Caudate nucleus (tissue), 63 donors: ENCODE measurements at places on chromosomes 13 and 19.

GRCh38 chr19:11814700-11815035, 595 bp downstream of the ZNF440 start:
- no peak for DNase-seq

GRCh38 chr13:49356223-49356622, 87.6 kb downstream of the CAB39L start:
- DNase-seq = no peak

DNA sequence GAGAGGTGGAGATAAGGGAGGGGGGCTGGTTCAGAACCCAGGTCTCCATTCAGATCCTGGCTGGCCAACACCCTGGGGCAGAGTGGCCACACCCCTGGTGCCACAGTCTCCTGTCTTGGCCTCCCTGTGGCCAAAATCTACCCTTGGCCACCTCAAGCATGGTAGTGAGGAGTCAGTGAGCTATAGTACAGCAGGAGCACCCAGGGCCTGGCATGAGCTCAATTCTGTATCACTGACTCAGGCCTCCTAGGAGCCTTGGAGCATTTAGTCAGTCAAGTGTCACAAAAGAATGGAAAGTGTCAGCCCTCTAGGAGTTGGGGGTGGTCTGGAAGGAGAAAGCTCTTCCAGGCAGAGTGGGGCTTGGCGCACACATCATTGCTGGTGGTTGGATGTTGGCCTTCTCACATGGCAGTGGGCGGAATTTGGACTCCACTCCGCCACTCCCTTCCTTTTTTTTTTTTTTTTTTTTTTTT, 6.6 kb upstream of the CD79A start:
- no peak for DNase-seq

DNA sequence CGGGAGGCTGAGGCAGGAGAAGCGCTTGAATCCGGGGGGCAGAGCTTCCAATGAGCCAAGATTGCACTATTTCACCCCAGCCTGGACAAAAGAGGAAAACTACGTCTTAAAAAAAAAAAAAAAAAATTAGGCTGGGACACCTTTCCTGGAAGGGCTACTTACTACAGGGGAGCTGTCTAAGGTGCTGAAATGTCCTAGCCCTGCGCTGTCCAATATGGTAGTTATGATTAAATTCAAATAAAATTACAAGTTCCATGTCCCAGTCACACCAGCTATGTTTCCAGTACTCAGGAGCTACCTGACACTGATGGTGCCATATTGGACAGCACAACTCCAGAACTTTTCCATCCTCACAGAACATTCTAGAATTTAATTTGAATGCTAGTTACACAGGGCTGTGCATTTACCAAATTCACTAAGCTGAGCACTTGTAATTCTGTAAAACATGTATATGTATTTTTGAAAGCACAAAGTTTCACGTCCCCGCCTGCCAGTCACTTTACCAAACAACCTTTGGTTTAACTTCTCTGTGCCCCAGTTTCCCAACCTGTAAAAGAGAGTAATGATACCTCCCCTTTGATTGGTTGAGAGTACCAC, 9.2 kb upstream of the ZSCAN22 start:
- no peak for DNase-seq

DNA sequence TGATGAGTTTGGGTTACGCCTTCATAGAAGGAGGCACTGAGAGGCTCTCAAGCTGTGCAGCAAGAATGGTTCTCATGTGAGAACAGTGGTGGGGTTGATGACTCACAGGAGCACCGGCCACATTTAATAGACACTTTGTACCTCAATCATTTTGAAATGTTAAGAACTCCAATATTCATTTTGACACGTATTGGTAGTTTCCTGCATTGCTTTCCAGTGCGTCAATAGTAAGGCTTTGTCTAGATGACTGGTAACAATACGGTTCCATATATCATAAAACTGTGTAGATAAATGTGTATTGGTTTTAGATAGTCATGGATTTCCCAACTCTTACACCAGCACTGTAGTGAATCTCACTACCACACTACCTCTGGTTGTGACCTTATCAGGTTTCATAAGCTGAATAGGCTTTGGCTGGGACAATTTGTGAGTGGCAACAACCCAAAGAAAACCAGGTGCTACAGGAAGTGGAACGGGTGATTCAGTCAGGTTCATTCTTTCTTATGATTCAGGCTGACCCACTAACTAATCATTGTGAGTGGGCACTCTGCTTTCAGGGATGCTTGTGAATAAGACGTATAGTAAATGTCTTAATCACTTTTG, 362.6 kb downstream of the KLF5 start:
- no peak for DNase-seq

DNA sequence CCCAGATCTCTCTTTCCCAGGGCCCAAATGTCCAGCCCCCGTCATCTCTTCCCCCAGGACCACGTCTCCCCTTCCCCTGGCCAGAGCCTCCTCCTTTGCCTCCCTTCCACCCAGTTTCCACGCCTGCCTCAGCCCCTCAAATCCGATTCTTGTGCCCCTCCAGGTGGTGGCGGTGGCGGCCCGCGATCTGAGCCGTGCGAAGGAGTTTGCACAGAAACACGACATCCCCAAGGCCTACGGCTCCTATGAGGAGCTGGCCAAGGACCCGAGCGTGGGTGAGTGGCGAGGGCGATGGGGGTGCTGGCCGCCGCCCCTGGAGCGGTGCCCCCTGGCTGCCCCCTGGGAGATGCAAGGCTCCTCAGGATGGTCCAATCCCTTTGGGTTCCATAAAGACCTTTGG, 1.3 kb downstream of the DHDH start:
- DNase-seq = no peak

DNA sequence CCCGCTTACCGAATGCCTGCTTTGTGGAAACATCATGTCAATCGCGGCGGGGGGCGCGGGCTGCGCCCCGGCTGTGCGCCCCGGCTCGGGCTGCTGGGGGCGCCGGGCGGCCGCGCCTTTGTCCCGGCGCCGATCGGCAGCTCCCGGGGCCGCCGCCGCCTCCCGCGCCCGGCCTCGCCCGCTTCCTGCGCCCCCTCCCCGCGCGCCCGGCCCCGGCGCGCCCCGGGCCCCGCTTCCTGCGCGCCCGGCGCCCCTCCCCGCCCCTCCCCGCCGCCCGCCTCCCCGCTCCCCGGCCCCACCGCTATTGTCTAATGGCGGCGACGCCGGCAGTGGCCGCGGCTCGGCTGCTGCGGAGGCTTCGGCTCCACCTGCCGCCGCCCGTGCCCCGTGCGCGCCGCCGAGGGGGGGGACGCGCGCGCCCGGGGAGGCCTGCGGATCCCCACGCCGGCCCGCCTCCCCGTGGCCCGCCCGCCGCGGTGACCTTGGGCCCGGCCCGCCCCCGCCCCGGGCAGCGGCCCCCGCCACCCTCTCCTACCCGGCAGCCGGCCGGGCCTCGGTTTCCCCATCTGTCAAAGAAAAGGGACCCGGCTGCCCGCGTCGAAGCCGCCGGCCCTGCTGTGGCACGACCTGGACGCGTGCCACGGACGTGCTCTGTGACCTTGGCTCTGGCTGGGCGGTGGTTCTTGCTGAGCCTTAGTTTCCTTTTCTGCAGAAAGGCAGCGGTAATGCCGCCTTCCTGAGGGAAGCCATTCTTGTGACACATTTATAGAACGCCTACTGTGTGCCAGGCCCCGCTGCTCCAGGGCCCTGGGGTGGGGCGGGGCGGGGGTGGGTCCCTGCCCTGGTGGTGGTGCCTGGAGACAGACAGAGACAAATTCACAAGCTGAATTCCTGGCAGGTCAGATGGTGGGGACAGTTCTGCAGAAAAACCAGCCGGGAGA, at the start of gene TLE5:
Gene TLE5 (minus strand): TSS at position 331 of the 941 bp plus-strand sequence. CDS start 295 bp downstream, at position 36.
- DNase-seq = no peak

DNA sequence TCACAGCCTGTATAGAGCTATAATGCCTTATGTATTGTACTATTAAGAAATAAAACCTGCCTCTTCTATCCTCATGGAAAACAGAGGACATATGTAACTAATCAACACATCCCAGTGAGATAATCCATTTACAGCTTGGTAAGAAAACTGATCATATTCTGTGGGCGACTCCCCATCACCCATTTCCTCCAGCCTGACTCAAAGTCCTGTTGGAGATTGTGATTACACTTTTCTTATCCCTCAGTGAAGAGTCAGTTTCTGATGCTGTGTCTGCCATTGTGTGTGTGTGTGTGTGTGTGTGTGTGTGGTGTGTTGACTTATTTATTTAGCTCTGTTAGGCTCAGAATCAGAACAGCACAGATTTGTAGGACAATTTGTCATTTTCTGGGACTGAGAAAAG, 212.8 kb downstream of the FGF9 start:
- DNase-seq = no peak

DNA sequence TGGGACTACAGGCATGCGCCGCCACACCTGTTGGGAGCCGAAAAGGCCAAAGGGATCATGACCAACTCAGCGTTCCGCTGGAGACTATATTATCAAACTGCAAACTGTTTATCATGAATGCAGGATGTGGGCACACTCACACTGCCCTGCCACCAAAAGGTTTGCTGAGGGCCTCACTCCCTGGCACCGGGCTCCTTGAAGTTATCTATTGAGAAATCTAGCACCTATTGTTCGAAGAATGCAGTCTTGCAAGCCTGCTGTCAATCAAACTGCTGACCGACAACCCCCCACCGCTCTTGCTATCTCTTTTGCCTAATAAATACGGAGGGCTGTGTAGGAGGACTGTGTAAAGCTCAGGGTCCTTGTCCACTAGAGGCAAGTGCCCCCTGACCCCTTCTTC, 5.2 kb upstream of the ZNF836 start:
- DNase-seq = no peak

DNA sequence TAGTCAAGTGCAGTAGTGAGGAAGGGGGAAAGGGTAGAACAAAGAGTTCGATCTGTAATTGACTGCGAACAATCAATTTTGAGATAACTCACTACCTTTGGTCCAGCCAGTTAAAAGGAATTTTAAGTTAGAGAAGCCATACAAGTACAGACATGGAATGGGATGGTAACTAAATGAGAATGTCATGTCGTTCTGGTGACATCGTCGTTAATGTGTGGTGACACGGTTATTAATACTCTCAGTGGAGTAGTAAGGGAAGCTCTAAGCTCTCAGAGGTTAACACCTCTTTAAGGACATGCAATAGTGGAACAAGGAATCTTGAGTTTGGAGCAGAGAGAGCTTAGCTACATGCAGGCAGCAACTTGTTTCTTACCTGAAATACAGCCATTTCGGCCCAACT, 154.9 kb upstream of the KLF12 start:
- no peak for DNase-seq

- no peak for DNase-seq
Measured at GRCh38 chr13:100409132-100409531, 179.5 kb downstream of the GGACT start.

GRCh38 chr19:38670921-38671398, 23.5 kb downstream of the ACTN4 start:
- no peak for DNase-seq

DNA sequence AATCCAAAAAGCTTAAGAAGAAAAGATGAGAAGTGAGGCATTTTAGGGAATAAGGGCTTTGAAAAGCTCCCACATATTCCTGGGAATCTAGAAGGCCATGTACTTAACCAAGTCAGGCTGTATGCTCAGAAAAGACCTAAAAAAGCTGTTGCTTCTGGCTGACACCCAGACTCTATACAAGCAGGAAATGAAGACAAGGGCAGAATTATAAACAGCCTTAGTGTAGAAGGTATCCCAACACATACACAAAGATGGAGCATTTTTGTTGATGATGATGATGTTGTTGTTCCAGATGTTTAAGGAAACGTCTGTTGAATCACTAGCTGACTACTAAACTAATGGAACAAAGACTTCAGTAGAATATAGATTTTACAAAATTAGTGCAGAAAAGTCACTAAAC, 26.1 kb upstream of the N4BP2L1 start:
- no peak for DNase-seq

DNA sequence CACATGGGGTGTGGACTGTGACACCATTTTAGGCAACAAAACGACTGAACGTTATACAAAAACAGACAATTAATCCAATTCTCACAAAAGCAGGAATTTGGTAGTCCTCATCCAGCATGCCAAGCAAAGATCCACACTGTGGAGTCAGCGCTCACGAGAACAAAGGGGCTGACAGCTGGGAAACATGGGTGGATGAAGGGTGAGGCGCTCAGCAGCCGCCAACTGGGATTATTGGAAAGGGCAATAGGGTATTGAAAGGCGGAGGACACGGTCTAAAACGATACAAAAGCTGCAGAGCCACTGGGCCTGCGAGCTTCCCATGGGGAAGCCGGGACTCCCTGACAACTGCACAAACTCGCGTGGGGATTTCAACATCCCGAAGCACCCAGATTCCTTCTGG, 4.7 kb upstream of the ZNF813 start:
- no peak for DNase-seq

GRCh38 chr13:49629196-49629938, 1.1 kb downstream of the ARL11 start:
- DNase-seq = no peak

GRCh38 chr19:5557691-5558090, 10.1 kb downstream of the TINCR start:
- DNase-seq = no peak

GRCh38 chr19:52140032-52140710, 433 bp upstream of the ZNF616 start:
- DNase-seq = no peak

- DNase-seq = no peak
Measured at GRCh38 chr13:82092312-82092711, 1751.4 kb upstream of the SPRY2 start.

GRCh38 chr19:48290771-48291488, 21.0 kb downstream of the ZNF114 start:
- DNase-seq = peak; percentile 33

DNA sequence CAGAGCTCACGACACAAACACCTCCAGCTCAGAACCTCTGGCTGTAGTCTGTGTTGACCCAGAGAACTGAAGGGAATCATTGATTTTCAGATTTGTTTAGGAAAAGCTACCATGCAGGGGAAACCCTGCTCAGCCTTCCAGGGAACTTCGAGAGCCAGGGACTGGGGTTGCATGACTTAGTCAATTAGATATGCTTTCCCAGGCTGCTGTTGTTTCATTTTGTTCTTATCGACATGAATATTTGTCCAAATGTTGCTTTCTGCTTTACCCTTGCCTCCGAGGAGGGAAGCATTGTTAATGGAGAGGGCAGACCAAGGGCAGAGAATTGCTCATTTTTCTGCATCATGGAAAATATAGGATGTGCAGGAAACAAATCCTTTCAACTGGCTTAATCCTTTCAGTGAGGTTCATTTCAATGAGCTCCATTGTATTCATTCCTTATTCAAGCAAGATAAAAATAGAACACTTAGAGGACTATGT, 82.5 kb downstream of the KLF5 start:
- no peak for DNase-seq

DNA sequence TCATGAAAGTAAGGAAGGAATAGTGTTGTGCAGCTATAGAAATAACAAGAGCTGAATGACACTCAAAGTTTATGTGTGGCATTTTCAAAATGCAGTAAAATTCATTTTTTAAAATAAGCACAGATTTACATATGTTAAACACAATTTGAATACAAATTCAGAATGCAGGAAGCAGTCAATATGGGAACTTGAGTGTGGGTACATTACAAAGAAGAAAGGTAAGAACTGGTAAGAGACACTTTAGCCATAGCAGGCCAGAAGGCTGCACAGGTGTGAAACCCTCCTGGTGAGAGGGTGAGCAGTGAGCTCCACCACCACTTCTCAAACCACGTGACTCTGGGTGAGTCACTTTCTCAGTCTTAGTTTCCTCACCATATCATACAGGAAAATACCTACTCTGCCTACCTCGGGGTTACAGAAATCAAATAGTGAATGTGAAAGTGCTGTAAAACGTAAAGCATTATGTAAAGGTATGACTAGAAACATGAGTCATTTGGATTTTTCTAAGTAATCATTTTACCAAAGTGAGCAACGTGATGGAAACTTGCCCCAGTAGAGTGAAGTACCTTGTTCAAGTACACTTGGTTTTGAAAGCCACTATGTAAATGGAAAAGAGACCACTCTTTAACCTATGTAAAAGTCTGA, 40.5 kb downstream of the USP12 start:
- DNase-seq = no peak
